ENCODE measurements at places on chromosomes 1 and 21.

GRCh38 chr1:145751491-145752037, 32.3 kb downstream of the CD160 start:
- no peak for DNase-seq

DNA sequence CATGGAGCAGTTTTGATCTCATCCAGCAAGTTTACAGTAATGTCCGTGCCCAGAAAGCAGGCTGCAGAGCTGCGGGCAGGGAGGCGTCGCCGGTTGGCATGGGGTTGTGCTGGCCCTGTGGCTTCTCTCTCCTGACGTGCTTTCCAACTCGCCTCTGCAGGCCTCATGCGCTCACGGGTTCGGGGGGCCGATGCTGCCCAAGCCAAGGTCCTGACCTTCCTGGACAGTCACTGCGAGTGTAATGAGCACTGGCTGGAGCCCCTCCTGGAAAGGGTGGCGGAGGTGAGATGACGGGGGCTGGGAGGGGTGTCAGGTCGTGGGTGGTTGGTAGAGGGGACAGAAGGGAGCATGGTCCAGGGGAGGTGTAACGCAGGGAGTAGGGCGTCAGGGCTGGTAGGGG, 176.1 kb downstream of the GALNT2 start:
- no peak for DNase-seq

GRCh38 chr1:211800925-211801607, 29.5 kb downstream of the LPGAT1 start:
- no peak for DNase-seq

DNA sequence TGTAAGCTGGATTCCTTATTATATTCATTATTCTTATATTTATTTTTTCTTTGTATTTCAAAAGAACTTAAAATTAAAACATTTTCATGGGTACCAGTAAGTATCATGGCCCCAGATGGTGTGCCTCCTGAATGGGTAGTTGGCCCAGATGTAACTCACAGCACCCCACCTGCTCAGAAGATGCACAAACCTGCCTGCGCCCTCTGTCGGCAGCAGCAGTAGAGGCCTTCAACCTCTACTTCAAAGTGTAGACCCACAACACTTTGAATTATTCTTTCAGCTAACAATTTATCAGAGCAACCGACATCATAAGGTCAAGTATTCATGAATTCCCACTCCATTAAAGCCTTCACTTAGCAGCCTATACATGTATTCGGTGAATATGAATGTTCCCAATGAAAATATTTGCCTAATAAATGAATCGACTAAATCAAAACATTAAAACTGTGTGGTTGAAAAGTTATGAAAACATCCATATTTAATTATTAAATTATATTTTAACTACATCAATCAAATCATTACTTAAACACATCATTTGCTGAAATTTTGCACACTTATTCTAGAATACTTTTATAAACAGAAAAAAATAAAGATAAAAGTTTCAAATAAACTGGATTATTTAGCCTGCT, 25.4 kb downstream of the PIGM start:
- peak; percentile 70 for DNase-seq

GRCh38 chr1:161427733-161428516, 60.2 kb upstream of the CFAP126 start:
- peak; percentile 36 for DNase-seq

DNA sequence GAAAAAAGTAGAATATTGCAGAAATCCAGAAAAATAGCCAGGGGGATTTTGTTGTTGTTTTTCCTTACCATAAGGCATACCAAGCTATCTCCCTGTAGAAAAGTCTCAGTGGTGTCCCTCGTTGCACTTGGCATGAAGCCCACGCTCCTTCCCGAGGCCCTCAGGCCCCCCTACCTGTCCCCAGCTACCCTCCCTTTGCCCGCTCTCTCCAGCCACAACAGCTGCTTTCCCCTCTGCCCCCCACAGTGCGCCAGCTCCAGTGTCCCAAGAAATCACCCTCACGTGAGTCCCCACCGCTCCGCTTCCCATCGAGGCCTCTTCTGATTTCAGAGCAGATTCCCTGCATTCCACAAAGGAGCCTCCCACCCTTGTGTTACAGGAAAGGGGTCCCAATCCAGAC, 8.4 kb downstream of the AGTRAP start:
- DNase-seq: no peak
